Activated CD4-positive, alpha-beta memory T cell treated with anti-CD3 and anti-CD28 coated beads for 36 hours (primary cell): ENCODE measurements at places on chromosomes 7 and 10. TPM values are rescaled to one million over a fixed set of nuclear protein-coding genes. Genes with fewer than 3 reads are reported as not detected.

DNA sequence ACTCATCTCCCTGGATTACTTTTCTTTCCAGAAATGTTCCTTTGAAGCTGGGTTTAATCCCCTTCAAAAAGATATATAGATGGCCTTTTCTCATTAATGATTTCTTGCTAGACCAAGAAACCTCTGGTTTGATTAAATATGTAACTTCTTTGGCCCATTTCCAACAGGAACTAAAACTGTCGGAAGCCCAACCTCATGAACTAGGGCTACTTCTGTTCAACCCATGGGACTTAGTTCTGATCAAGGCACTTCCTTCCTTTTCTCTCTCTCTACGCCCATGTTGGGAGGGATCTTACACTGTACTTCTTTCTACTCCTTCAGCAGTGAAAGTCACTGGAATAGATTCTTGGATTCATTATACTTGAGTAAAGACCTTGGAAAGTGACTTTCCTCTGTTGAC lies 83.6 kb downstream of the TMEM106B start:
- no peak for DNase-seq

- no peak for DNase-seq
These were observed 29.9 kb upstream of the ZMIZ1 start for GRCh38 chr10:79038841-79039201.

GRCh38 chr10:615583-616152 lies 73.8 kb downstream of the DIP2C start:
- no peak for DNase-seq

DNA sequence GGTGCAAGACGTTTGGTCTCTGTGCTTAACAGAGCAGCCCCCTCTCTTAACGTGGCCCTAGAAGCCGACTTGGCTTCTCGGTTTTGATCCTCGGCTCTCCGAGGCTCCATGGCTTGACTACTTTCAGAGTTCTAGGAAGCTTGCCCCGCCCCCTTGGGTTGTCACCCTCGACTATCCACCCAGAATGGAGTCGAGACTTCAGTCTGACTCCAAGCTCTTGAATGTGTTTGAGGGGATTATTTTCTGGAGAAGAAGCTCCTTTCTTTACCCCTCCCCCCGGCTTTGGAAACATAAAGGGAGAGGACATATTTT lies 448 bp downstream of the SEC24C start:
- peak; percentile 76 for DNase-seq

DNA sequence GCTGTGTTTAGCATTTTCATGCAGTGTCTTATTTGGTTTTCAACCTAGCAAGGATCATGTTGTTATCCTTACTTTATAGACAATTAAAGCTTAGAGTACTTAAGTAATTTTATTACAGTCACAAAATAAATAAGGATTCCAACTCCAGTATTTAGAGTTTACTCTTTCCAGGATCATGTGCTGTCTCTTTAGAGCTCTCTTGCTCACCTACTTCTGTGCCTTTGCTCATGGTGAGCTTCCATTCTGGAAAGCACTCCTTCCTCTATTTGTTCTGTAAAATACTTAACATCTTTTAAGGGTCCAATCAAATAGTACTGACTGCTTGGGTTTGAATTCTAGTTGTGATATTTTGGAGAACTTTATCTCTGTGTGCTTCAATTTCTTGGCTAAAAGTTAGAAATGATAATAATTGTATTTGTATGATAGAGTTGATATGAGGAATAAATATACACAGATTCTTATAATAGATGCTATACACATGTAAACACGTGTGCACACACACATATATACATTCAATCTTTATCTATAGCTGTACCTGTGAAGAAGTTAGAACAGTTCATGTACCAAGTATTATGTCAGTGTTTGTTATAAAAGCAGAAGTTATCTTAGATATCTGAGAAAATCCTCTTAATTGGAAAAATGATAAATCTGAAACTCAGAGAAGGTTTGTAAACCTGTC lies 18.2 kb upstream of the CALCR start:
- DNase-seq: no peak

GRCh38 chr7:140631602-140632001 lies 9.0 kb downstream of the DENND2A start:
- no peak for DNase-seq

- DNase-seq: no peak
These were observed 15.9 kb upstream of the NEBL start for GRCh38 chr10:20912969-20913368.

GRCh38 chr7:28745351-28745750 lies 212.8 kb downstream of the TRIL start:
- no peak for DNase-seq

DNA sequence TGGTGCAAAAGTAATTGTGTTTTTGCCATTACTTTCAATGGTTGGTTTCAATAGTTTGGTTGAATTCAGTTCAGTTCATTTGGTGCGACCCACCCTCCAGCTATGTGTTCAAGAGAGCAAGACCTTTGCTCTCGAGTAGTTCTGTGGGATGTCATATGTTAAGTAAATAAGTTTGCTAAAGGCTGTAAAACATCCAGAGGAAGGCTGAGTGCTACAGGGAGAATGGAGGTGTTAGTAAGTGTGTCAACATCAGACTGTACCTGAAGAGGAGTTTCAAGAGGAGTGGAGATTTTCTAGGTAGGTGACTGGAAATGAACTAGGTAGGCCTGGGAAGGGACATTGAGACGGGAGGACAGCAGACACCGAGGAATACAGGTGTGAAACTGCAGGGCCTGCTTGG lies 147.7 kb downstream of the SH2D4B start:
- DNase-seq: no peak

- no peak for DNase-seq
These were observed 313.3 kb downstream of the TYW1 start for GRCh38 chr7:67309764-67310549.

DNA sequence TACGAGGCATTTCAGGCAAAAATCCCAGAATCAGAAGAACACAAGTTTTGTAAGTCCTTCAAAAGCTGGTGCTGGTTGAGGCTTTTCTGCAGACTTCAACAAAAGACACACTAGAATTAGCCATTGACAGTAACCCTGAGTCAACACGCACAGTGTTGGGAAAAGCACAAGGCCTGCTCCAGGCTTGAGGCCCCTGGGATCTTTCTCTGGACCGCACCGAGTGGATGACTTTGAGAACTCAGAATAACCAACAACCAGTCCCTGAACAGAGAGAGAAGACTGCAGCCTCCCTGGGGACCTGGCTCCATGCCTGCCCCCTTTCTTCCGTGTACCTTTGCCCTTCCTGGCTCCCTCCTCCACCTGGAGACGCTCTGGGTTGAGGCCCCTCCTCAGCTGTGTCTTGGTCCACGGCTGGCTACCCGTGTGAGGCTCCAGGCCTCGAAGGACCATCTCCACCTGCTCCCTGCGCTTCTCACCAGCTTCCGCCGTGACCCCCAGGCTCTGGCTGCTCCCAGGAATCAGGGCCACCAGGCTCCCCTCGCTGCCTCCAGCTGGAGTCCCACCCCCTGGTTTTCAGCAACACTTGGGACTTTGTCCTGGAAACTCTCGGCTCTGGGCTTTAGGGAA lies 28.4 kb downstream of the DIP2C start:
- no peak for DNase-seq

GRCh38 chr7:18552943-18553604 lies 57.5 kb downstream of the HDAC9 start:
- DNase-seq: no peak

GRCh38 chr7:55827577-55827976 lies 35.0 kb downstream of the SEPTIN14 start:
- DNase-seq: no peak

- no peak for DNase-seq
These were observed 21.3 kb downstream of the TAS2R16 start for GRCh38 chr7:122974229-122974628.

- no peak for DNase-seq
These were observed 687.6 kb downstream of the LRMDA start for GRCh38 chr10:76119036-76119435.

DNA sequence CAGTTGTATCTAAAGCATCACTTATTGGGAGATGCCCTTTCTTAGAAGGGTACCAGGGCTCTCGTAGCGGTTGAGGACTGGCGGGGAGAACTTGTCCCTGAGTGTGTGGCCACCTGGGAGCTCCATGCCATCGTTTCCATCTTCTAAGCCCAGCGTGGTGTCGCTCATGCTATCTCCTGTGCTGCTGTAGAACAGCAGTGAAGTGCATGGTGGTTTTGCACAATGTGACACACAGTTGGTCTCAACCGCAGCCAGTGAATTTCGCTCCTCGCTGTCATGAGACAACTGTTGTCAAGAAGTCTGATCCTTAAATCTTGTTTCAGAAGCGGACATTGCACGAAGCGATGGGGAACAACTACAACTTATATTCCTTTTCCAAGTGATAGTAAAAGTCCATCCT lies 283.4 kb downstream of the GRID1 start:
- no peak for DNase-seq

- DNase-seq: no peak
These were observed 39.3 kb downstream of the WASL start for GRCh38 chr7:123709525-123709924.

- DNase-seq: peak; percentile 86
These were observed 97.9 kb upstream of the IKZF1 start for GRCh38 chr7:50206453-50207250.

DNA sequence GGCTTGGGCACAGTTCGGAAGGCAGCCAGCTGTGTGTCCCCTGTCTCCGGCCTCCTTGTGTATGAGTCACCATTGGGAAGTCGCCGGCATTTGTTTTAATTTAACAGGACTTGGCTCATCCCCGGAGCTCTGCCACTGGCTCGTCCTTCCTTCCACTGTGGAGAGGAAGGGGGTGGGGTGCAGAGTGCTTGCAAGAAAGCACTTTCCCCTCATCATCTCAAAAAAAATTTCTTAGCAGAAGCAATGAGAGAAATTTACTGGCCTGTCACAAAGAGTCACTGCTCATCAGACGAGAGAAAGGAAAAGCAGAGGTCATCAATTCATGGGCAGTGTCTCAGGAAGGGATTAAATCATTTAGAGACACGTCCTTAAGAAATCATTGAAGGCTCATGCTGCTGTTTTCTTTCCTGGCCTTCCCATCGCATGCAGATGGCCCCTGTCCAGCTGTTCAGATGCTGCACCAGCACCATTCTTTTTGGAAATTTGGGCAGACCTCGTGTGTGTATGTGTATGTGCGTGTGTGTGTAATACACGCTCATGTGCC lies 93.3 kb downstream of the BMS1 start:
- DNase-seq: no peak

- DNase-seq: no peak
These were observed 12.1 kb downstream of the TMEM236 start for GRCh38 chr10:17764142-17764541.

DNA sequence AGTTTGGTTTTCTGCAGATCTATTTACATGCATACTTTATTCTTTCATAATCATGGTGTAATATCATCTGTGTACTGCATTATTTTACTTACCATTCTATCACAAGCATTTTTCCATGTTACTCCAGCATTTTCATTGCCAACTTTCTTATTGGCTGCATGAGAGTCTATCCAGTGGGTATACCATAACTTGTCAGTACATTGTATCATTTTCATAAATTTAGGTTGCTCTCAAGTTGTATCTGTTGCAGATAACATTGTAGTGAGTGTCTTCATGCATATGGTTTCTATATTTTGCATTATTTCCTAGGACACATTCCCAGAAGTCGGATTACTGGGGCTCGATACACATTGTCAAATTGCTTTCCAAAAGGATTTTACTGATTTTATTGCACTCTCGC lies 87.2 kb upstream of the INSYN2A start:
- no peak for DNase-seq

GRCh38 chr10:108801220-108801619 lies 1122.1 kb downstream of the XPNPEP1 start:
- DNase-seq: no peak

DNA sequence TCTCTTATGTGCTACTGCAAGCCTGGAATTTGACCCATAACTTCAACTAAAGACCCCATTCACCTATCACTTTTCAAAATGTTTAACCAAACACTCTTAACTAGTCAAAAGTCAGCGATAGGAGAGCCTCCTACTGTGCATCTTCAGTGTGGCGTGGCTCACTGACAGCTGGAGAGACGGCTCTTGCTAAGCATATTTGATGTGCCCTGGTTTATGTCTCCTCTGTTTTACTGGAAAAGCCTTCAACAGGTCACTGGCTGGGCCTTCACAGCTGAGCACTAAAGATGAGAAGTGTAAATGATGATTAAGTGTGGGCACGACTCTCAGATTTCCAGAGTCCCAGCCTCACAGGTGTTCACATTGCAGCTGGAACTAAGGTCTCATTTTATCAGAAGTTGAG lies 472.1 kb downstream of the SEMA3D start:
- no peak for DNase-seq

- DNase-seq: no peak
These were observed 55.7 kb downstream of the ADK start for GRCh38 chr10:74206746-74207145.

DNA sequence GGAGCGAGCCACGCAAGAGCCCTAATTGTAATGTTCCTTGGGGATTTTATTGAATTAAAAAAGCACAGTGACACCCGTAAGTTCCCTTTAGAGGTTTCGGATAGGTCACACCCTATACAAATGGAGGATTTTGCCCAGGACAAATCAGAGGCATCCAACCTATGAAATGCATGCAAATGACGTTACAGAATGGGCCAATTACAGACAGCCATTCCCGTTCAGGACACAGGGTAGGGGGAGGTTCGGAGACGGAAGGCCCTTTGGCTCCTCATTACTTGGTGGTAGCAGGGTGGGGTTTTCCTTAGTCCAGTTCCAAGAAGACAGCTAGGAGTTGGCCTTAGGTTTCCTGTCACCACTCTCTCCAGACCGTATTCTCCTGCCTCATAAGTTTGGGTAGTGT lies 754.1 kb downstream of the IPMK start:
- no peak for DNase-seq

DNA sequence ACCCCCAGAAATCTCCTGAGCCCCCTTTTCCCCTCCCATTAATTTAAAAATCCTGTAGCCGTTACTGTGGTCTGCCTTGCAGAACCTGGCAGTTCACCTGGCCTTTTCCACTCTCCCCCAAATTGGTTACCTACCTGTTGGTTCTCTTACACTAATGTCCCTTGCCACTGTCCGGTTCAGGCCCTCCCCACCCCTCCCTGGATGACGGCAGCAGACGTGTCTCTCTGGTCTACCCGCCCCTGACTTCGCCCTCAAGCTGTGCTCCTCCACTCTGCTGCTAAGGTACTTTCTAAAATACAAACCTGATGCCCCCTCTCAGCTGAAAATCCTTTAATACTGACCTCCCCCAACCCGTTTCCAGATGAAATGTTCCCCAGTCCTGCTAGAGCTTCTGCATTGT lies 15.6 kb upstream of the SH3PXD2A start:
- no peak for DNase-seq

GRCh38 chr10:118523775-118524174 lies 71.7 kb downstream of the PRLHR start:
- DNase-seq: no peak

GRCh38 chr7:44958645-44959344 lies 20.0 kb downstream of the MYO1G start:
- no peak for DNase-seq

GRCh38 chr7:138891446-138891810 lies 89.8 kb downstream of the KIAA1549 start:
- no peak for DNase-seq

The ATRNL1 gene
- total RNA-seq: 0.17 TPM

The MALRD1 gene
- total RNA-seq: not detected

The KNDC1 gene
- total RNA-seq: 0.70 TPM

The UNCX gene
- not detected for total RNA-seq

The SFRP4 gene
- total RNA-seq: not detected

The CHAT gene
- not detected for total RNA-seq

The HMX2 gene
- total RNA-seq: 0.31 TPM

The ASAH2 gene
- 3.0 TPM for total RNA-seq

The IMMP2L gene
- 14.4 TPM for total RNA-seq

The DOCK1 gene
- total RNA-seq: 0.29 TPM

The GDF10 gene
- 0.56 TPM for total RNA-seq

The H2BK1 gene
- not detected for total RNA-seq

The CPXM2 gene
- not detected for total RNA-seq

The FAM131B gene
- 2.3 TPM for total RNA-seq

The DNTT gene
- not detected for total RNA-seq

The TRIM74 gene
- 1.1 TPM for total RNA-seq

The NYAP1 gene
- 0.17 TPM for total RNA-seq

The SRRM3 gene
- not detected for total RNA-seq
